Activated CD4-positive, CD25-positive, alpha-beta regulatory T cell (primary cell): ENCODE measurements at places on chromosomes 13 and 19.
A peak's percentile ranks its signal among the peaks of the same experiment; 100 is the strongest.

DNA sequence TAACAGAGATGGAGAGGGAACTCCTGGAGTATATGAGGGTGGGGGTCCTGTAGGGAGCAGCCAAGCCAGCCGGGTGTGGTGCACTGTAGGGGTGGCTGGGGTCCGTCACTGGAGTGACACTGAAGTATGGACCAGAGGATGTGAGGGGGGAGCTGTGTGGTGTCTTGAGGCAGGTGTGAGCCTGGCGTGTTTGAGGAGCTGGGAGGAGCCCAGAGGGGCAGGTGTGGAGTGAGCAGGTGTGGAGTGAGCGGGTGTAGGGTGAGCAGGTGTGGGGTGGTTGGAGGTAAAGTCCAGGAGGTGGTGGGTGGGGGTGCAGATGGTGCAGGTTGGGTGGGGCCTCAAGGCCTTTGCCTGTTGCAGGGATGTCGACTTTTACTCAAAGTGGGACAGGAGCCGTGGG is 5.9 kb downstream of the B3GNT8 start:
- no peak for DNase-seq

DNA sequence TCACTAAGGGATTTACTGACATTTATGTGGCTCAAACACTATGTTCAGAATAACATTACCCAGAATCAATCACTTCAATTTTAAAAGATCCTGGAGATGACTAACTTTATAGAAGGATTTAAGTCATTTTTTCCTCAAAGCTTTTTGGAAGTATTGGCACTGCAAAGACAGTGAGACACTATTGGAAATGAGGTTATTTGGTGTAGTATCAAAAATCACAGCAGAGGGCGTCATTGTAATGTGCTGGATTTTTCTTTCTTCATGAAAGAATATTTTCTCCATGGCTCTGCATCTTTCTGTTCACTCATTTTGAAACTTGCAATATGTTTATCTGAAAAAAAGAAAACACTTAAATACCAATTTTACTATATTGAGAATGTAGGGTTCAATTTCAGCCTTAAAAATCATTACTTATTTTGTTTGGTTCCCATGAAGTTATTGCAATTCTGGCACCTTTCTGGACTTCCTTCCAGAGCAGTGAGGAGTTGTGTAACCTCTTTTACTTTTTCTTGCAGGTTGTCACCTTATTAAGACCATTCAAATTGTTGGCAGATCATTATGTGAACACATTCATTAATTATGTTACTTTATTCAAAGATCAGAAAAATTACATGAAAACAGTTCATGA is 3.7 kb upstream of the CSNK1A1L start:
- DNase-seq, result no peak

- no peak for DNase-seq
These were observed 6.4 kb upstream of the PROZ start for GRCh38 chr13:113151745-113152690.

DNA sequence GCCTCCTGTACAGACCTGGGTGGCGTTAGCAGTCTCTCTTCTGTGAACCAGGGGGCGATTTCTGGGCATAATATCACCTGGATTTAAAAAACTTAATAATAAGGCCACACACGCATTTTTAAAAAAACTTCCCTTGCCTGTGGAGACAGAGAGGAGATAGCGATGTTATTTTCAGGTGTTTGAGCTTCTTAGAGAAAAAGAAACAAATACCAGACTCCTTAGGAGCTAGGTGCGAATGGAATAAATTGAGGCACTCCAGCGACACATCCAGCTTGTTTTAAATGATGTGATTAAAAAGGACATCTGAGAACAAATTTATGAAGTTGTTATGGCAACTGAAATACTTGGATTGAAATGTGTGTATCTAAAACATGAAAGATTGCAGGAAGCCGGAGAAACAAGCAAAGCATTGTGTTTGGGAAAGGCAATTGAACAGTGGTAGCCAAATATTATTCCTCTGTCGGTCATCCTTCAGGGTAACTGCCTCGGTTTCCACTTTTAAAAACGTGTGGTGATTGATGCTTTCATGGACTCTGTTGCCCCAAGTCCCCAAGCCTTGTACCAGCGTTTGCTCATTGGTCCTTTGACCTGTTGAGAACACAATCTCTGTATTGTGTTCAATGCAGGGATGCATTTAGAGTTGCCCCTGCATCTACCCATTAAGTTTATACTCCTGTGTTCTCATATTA is 158.7 kb downstream of the TM9SF2 start:
- DNase-seq, result no peak

- DNase-seq, result no peak
These were observed 691.1 kb upstream of the SPRY2 start for GRCh38 chr13:81031996-81032395.

DNA sequence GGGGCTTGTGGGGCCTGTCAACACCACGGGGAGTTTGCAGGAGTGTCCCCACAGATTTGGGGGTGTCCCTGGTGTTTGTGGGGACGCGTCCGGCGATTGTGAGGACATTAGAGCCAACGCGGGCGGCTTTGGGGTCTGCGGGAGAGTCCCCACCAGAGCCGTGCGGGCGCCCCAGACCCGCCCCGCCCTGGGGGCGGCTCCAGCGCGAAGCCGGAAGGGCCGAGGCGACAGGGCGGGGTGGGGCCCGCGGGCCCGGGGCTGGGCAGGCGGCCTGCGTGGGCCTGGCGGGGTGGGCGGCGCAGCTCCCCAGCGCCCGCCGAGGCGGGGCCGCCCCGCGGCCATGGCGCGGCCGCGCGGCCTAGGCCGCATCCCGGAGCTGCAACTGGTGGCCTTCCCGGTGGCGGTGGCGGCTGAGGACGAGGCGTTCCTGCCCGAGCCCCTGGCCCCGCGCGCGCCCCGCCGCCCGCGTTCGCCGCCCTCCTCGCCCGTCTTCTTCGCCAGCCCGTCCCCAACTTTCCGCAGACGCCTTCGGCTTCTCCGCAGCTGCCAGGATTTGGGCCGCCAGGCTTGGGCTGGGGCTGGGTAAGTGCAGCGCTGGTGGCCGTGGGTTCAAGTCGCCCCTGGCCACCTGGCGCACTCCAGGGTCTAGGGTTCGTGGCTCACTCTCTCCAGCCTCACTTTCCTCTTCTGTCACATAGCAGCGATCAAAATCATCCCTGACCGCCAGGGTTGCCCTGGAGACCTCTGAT is 10.3 kb downstream of the PDE4A start:
- no peak for DNase-seq

- DNase-seq, result no peak
These were observed 321.0 kb downstream of the COG6 start for GRCh38 chr13:39976481-39976880.

DNA sequence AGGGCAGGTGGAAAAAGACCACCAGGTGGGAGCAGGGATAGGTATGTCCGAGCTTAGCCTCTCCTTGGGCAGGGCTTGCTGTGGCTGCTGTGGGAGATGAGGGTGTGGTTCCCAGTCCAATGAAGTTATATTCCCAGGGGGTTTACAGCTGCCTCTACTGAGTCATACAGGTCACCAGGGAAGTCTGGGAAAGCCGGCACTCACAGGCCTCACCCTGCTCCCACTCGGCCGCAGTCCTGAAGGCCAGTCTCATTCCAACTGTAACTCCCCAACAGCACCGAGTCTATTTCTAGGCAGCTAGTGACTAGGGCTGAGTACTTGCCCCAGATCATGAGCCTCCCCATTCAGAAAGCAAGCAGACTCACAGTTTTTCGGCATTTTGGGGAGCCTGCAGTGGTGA is 77.1 kb downstream of the FNDC3A start:
- DNase-seq, result no peak

GRCh38 chr13:23081901-23082300 is 98.9 kb upstream of the SGCG start:
- no peak for DNase-seq

DNA sequence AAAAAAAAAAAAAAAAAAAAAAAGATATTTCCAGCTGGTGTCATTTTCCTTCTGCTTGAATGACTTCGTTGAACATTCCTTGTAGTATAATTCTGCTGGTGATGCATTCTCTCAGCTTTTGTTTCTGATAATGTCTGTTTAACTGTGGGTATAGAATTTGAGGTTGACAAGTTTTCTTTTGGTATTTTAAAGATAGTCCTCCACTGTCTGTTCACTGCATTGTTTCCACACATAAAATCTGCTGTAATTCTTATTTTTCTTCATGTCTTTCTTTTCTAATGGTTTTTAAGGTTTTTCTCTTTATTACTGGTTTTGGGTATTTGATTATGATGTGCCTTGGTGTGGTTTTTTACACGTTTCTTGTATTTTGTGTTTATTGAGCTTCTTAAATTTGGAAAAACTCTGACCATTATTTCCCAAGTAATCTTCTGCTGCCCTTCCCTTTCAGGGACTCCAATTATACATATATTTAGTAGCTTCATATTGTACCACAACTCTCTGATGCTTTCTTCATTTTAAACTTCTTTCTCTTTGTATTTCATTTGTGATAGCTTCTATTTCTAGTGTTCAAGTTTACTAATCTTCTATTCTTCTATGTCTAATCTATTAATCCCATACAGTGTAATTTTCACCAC is 6.3 kb downstream of the EEF1AKMT1 start:
- no peak for DNase-seq

GRCh38 chr13:46489586-46490023 is 63.4 kb upstream of the LRCH1 start:
- no peak for DNase-seq

DNA sequence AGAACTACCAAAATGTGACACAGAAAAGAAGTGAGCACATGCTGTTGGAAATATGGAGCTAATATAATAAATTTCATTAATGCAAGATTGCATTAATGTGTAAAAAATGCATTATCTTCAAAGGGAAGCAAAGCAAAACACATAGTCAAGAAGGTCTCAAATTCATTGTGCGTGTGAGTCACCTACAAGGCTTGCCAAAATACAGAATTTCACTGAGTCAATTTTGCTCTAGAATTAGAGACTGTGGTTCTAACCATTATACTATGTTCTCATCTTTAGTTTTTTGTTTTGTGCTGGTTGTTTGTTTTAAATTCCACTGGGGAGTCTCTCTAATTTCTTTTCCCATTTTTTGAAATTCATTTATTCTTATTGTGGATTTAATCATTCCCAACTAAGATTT is 149.8 kb upstream of the SLITRK1 start:
- DNase-seq, result no peak

GRCh38 chr13:51906581-51906980 is 44.8 kb downstream of the CCDC70 start:
- no peak for DNase-seq

DNA sequence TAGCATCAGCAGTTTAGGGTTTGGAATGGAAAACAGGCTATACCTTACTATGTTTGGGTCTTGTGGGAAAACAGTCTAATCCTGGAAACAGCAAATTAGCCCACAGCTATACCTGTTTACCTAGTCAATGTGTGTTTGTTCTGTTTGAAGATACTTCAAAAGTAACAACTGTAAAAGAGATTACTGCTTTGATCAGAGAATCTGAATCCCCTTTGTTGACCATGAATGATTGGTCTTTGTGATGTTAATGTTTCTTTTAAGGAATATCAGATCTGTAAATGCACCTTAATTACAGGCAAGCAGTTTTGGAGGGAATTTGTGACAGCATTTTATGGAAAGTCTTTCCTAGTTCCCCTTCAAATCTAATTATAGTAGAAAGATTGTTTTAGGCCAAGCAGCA is 20.7 kb upstream of the KLF5 start:
- DNase-seq, result no peak

DNA sequence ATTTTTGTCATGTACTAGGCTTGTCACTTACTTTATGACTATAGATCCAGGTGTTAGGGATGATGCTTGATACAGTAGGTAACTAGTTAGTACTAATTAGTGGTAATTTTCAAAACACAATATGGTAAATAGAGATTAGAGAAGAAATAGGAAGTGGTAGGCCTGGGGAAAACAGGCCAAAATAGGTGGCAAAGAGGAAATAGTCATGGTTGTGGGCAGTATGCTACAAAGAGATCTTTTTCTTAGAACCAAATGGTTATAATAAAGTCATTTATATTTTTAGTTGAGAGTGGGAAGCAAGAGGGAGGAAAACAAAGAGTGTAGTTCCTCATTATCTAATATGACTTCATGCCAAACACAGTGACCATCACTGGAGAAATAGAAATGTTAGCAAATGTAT is 9.1 kb upstream of the VWA8 start:
- DNase-seq, result no peak

DNA sequence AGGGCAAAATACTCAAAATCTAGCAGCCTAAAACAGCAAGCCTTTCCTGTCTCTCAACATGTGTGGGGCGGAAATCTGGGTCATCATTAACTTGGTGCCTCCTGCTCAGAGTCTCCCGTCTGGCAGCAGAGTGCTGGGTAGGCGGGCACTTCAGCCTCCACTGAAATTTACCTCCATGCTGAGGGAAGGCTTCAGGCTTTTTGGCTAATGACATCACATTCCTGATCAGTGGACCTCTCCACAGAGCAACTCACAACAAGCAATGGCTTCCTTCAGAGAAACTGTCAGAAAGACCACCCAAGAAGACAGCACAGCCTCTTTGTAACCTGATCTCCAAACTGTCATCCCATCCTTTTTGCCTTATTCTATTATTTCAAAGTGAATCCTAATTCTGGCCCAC is 1109.0 kb downstream of the UQCRFS1 start:
- no peak for DNase-seq

DNA sequence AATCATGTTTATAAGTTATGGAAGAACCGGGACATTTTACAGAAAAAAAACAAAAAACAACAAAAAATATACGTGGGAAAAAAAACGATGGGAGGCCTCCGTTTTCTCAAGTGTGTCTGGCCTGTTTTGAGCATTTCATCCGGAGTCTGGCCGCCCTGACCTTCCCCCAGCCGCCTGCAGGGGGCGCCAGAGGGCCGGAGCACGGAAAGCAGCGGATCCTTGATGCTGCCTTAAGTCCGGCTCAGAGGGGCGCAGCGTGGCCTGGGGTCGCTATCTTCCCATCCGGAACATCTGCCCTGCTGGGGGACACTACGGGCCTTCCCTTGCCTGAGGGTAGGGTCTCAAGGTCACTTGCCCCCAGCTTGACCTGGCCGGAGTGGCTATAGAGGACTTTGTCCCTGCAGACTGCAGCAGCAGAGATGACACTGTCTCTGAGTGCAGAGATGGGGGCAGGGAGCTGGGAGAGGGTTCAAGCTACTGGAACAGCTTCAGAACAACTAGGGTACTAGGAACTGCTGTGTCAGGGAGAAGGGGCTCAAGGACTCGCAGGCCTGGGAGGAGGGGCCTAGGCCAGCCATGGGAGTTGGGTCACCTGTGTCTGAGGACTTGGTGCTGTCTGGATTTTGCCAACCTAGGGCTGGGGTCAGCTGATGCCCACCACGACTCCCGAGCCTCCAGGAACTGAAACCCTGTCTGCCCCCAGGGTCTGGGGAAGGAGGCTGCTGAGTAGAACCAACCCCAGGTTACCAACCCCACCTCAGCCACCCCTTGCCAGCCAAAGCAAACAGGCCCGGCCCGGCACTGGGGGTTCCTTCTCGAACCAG is 1.8 kb upstream of the APOE start:
- peak; percentile 52 for DNase-seq

DNA sequence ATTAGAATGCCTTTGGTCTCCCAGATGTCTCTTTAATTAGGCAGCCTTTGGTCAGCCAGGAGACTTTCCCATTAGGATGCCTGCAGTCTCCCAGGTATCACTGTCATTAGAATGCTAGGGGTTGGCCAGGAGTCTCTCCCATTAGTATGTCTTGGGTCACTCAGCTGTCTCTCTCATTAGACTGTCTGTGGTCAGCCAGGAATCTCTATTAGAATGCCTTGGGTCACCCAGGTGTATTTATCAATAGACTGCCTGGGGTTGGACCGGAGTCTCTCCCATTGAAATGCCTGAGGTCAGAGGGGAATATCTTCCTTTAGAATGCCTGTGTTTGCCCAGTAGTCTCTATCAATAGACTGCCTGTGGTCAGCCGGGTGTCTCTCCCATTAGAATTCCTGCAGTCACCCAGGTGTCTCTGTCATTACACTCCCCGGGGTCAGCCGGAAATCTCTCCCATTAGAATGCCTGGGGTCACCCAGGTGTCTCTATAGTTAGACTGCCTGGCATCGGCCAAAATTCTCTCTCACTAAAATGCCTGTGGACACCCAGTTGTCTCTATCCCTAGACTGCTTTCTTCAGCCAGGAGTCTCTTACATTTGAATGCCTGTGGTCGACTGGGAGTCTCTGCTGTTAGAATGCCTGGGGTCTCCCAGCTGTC is 1460.3 kb downstream of the UQCRFS1 start:
- DNase-seq, result no peak
